ENCODE measurements at places on chromosomes 4 and X.

GRCh38 chr4:182385897-182386296 is 142.7 kb downstream of the TENM3 start:
- H3K36me3 ChIP-seq: no peaks in the 10 kb centered on the region
- no peak overlapping the region for H3K4me3 ChIP-seq
- no peaks in the 10 kb centered on the region for H3K27me3 ChIP-seq
- no peaks in the 10 kb centered on the region for H3K4me1 ChIP-seq
- no peak for DNase-seq
- H3K27ac ChIP-seq: no peak overlapping the region

- H3K4me3 ChIP-seq: no peak overlapping the region
- peaks cover 5% of the 10 kb centered on the region for H3K4me1 ChIP-seq
- no peak for DNase-seq
These were observed 1.7 kb downstream of the CLCN4 start for GRCh38 chrX:10158279-10159144.

- no peak overlapping the region for H3K4me3 ChIP-seq
- H3K27me3 ChIP-seq: no peaks in the 10 kb centered on the region
- no peaks in the 10 kb centered on the region for H3K4me1 ChIP-seq
- no peak for DNase-seq
- H3K27ac ChIP-seq: no peak overlapping the region
These were observed 22.9 kb upstream of the PUDP start for GRCh38 chrX:7170898-7171297.

- no peaks in the 10 kb centered on the region for H3K27me3 ChIP-seq
- no peak overlapping the region for H3K27ac ChIP-seq
- DNase-seq: no peak
- no peak overlapping the region for H3K4me3 ChIP-seq
- no peaks in the 10 kb centered on the region for H3K36me3 ChIP-seq
- no peaks in the 10 kb centered on the region for H3K4me1 ChIP-seq
These were observed 646.0 kb downstream of the RPA4 start for GRCh38 chrX:97529536-97530200.

- DNase-seq: no peak
- no peak overlapping the region for H3K27ac ChIP-seq
- H3K27me3 ChIP-seq: no peaks in the 10 kb centered on the region
- no peak overlapping the region for H3K4me3 ChIP-seq
These were observed 201.1 kb downstream of the OPHN1 start for GRCh38 chrX:68232206-68232605.

GRCh38 chr4:102299354-102300107 is 45.8 kb downstream of the SLC39A8 start:
- H3K36me3 ChIP-seq: peaks cover 19% of the 10 kb centered on the region
- no peaks in the 10 kb centered on the region for H3K4me1 ChIP-seq
- H3K27ac ChIP-seq: no peak overlapping the region
- H3K4me3 ChIP-seq: no peak overlapping the region
- DNase-seq: no peak

- no peaks in the 10 kb centered on the region for H3K27me3 ChIP-seq
- H3K27ac ChIP-seq: no peak overlapping the region
- H3K4me1 ChIP-seq: no peaks in the 10 kb centered on the region
- no peak overlapping the region for H3K4me3 ChIP-seq
- H3K36me3 ChIP-seq: no peaks in the 10 kb centered on the region
- no peak for DNase-seq
These were observed 18.5 kb upstream of the CXCL3 start for GRCh38 chr4:74056858-74057562.

- no peak overlapping the region for H3K27ac ChIP-seq
- DNase-seq: no peak
- no peaks in the 10 kb centered on the region for H3K36me3 ChIP-seq
- H3K4me1 ChIP-seq: no peaks in the 10 kb centered on the region
These were observed 127.0 kb upstream of the SH3RF1 start for GRCh38 chr4:169397762-169398161.

DNA sequence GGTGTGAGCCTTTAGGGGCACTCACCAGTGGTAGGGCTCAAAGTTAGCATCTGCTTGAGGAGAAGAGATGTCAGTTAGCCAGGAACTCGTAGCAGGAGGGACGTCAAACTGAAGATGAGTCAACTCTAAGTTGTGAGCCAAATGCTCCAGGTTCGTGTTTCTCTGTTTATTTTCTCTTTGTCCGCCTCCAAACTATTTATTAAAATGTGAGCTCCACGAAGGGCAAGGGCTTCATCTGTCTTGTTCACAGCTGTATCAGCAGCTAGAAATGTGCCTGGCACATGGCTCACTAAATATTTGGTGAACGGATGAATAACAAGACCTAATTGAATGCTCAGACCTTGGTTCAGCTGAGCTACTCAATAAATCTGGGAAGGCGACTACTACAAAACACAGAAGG is 248.9 kb downstream of the BCOR start:
- no peak overlapping the region for H3K4me3 ChIP-seq
- no peaks in the 10 kb centered on the region for H3K27me3 ChIP-seq
- no peak overlapping the region for H3K27ac ChIP-seq
- DNase-seq: no peak
- no peaks in the 10 kb centered on the region for H3K36me3 ChIP-seq

GRCh38 chr4:170990989-170991589 is 822.1 kb upstream of the GALNTL6 start:
- no peaks in the 10 kb centered on the region for H3K36me3 ChIP-seq
- no peak overlapping the region for H3K4me3 ChIP-seq
- H3K27me3 ChIP-seq: no peaks in the 10 kb centered on the region
- H3K27ac ChIP-seq: no peak overlapping the region

GRCh38 chr4:19497705-19498104 is 754.0 kb upstream of the SLIT2 start:
- no peaks in the 10 kb centered on the region for H3K4me1 ChIP-seq
- no peak for DNase-seq
- H3K4me3 ChIP-seq: no peak overlapping the region
- H3K36me3 ChIP-seq: no peaks in the 10 kb centered on the region
